ENCODE measurements at places on chromosomes 11 and 22. TPM values are rescaled to one million over a fixed set of nuclear protein-coding genes. Genes with fewer than 3 reads are reported as not detected.

Gene IL18BP
- 14.4 TPM for polyA plus RNA-seq

DNA sequence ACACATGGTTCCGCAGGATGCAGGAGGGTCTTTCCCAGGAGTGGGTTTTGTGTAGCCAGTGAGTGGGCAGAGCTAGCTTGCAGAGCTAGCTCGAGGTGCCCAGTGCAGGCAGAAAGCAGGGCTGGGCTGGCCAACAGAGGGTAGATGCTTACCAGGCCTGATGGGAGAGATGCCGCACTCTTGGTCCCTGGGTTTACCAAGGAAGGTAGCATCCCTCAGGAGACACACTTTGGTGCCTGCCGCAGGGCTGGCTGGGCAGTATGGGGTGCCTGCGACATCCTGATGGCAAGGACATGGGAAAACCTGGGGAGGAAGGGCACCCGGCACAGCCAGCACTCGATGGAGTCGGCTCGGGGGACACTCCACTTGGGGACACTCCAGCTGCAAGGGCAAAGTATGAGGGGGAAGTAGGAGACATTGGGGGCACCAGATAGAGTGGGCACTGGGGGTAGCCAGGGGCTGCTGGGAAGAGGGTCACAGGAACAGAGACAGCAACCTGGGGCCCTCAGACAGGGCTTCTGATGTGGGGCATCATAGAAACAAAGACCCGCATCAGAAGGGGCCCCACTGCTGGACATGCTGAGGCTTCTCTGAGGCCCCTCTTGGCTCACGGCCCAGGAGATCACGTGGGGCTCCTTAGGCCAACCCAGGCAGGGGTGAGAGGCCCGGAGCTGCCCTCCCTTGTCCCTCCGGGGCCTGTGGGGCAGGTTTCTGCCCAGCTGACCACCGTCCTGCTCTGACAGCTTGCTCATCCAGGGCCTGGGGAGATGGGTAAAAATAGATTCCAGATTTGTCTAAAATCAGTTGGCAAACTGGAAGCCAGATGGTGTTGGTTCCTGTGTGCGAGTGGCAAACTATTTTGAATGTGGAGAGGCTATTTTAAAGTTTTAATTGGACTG, 89.8 kb downstream of the MORC2 start:
- DNase-seq = no peak

DNA sequence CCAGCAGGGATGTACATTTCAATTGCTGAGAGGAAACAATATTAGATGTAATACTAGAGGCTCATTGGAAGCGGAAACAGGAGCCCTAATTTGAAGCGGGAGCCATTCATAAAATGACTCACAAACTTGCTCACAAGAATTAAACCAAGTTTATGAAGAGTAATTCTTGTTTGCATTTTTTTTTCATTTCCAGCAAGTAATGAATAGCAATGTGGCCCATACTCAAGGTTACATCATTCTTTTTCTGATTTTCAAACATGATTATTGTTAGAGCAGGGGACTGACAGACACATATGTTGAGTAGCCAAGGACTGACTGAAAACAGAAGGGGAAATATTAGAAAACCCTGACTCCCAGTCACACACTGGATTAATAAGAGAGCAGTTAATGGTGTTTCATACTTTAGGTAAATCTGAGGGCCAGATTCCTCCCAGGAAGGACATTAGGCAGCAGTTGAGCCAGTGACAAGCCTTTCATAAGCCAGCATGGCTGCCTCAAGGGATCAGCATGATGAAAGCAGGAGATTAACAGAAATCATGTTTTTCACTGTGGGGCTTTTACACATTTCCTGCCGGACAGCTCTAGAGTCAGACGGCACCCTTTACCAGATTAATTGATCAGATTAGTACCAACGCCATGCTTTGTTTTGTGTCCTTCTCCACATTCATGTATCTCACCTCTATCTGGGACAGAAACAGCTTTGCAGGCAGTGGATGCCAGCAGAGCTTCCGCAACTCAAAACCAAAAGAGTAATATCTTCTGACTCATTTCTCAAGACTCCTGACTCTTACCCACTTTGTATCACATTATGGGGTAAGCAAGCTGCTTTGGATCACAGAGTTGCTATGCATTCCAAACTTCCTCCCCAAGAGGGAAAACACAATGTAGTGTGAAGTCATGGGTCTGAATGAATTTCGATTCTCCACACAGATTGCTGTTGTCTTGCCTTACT, 831.6 kb downstream of the KCNA4 start:
- no peak for DNase-seq

DNA sequence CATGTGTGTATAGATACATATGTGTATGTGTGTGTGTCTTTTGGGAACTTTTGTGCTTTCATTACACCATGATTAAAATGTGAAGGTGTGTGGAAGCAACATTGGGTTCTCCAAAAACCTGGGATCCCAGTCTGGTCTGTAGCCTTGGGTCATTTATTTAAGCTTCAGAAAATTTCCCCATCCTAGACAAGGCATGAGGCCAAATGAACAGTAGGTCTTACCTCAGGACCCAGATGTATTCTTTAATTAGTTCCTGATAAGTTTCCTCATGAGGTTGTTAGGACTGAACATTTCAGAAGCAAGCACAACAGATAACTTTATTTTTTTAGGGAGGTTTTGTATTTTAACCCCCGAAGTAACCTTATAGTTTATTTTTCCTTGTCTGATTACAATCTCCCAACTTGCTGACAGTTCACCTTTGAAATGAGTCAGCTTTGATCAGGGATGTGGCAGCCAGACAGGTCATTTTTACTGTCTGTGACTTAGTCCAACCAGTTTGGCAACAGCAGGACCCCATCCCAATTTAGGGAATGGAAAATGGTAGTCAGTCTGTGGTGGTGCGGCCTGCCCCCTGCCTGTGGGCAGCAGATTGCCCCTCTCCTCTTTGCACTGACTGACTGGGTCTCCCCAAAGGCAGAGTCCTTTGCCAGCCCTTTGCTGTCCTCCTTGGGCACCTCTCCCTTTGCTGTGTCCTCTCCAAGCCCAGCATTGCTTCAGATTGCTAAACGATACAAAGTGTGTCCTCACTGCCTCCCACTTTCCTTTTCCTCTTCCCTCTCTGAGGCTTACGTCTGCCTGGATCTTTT, 88.3 kb downstream of the NAV2 start:
- no peak for DNase-seq

DNA sequence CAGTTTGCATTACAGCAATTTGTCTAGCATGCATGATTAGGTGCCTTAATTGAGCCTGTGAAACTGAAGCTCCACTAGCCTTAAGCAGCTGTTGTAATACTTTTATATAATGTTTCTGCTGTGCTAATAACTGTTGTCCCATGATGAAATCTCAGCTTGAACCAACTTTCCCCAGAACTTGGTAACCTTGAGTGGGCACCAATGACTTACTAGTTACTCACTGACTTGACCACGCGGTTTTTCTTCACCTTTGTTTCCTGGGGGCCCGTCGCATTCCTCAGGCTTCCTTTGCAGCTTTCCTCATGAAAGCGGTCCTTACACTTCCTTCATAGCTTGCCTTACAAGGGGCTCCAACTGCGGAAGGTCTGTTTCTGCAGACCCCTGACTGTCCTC, 11.2 kb upstream of the GLYATL1 start:
- no peak for DNase-seq

- DNase-seq = no peak
These were observed 40.0 kb downstream of the TECTA start for GRCh38 chr11:121141066-121141465.

DNA sequence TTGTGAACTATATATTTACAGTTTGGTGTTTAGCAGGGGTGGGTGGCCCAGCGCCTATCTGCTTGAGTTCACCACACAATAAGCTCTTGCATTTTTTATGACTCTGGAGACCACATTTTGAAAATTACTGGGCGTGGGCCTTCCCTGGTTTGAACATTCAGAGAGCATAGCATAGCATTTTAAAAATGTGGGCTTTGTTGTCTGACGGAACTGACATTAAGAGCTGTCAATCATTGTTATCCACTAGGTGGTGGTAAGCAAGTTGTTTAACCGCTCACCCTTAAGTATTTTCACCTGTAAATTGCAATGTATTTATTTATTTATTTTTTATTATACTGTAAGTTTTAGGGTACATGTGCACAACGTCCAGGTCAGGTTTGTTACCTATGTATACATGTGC, 1.0 kb downstream of the NLRP14 start:
- DNase-seq = no peak

Measured in left renal cortex interstitium (tissue), 4 donors.